ENCODE measurements at places on chromosomes 12 and 14.

GRCh38 chr12:54420766-54421144, 1.7 kb upstream of the ITGA5 start:
- no peak for DNase-seq

- DNase-seq = no peak
Observed at GRCh38 chr12:10847744-10848143, 1.5 kb downstream of the PRR4 start.

GRCh38 chr14:105439710-105440553, 20.3 kb downstream of the MTA1 start:
- no peak for DNase-seq

- DNase-seq = no peak
Observed at GRCh38 chr12:98997899-98998298, 352.8 kb downstream of the APAF1 start.
